Renal cortical epithelial cell (primary cell): ENCODE measurements at places on chromosomes 1 and 21. TPM values are rescaled to one million over a fixed set of nuclear protein-coding genes. Genes with fewer than 3 reads are reported as not detected.

GRCh38 chr1:230392536-230392909 is 33.6 kb downstream of the PGBD5 start:
- no peak for DNase-seq

FMO1 gene
- 0.45 and 0.87 TPM in 2 replicates for total RNA-seq

HECTD3 gene
- 23.1 and 53.7 TPM in 2 replicates for total RNA-seq

KMO gene
- total RNA-seq, result 2.8 and 11.3 TPM in 2 replicates

DNA sequence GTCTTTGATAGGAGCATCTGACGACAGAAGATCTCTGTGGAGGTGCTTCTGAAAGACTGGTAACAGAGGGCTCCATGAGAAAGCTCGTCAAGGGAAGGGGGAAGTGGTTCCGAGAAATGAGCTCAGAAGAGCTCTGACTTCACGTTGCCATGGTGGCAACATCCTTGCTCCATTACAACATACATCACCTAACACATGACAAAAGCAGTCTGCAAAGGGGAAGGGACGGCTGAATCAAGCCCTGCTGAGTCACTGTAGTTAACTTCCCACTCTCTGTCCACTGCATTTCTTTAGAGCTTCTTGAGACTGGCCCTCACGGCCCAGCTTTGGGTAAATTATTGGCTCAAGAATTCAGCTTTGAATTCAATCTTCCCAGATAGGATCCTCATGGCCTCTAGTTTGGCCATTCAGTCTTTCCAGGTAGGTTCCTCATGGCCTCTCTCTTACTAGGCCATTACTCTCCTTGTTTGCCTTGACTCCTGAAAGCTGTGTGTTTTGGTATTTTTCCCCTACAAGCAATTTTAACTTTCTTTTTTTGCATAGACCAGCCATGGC is 88.0 kb upstream of the ZNF648 start:
- peak; percentile 95 for DNase-seq

DNA sequence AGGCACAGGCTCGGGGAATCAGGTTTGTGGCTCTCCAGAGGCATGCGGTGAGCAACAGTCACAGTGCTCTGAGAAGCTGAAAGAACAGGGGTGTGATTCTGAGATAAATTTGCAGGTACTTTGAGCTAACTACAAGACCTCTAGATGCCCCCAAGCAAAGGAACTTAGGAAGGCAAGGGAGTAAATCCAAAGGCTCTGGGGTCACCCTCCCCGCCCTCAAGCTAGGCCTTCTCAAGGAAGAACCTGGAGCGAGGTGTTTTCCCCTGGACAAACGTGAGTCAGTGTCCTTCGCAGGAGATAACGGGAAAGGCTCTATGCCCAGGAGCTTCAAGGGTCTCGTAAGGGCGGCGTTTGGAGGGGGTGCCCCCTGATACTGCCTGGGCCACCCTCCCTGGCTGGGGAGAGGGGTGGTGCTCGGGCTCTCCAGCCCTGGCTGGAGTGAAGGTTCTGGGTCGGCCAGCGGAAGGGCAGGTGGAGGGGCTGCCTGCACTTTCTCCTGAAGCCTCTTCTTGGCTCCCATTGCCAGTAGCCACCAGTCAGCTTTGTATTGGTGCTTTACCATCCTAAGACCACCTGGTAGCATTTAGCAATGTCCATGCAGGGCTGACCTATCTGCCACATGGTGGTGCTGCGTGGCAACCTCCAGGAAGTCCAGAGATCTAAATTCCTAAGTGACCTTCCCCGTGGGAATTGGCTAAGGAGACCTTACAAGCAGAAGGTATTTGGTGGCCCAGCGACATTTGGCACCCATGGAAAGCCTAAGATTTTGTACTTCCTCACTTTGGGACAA is 44.0 kb downstream of the GPR161 start:
- DNase-seq, result peak; percentile 60

- peak; percentile 19 for DNase-seq
Measured at GRCh38 chr1:118340928-118341910, 156.2 kb upstream of the SPAG17 start.

KRTAP19-5 gene
- total RNA-seq, result not detected in 2 replicates

GRCh38 chr1:243713470-243714186 is 136.4 kb downstream of the AKT3 start:
- DNase-seq, result no peak

- DNase-seq, result no peak
Measured at GRCh38 chr1:206831650-206832049, 33.8 kb upstream of the IL20 start.

- DNase-seq, result peak; percentile 81
Measured at GRCh38 chr1:160061369-160062229, 8.4 kb downstream of the KCNJ10 start.

DNA sequence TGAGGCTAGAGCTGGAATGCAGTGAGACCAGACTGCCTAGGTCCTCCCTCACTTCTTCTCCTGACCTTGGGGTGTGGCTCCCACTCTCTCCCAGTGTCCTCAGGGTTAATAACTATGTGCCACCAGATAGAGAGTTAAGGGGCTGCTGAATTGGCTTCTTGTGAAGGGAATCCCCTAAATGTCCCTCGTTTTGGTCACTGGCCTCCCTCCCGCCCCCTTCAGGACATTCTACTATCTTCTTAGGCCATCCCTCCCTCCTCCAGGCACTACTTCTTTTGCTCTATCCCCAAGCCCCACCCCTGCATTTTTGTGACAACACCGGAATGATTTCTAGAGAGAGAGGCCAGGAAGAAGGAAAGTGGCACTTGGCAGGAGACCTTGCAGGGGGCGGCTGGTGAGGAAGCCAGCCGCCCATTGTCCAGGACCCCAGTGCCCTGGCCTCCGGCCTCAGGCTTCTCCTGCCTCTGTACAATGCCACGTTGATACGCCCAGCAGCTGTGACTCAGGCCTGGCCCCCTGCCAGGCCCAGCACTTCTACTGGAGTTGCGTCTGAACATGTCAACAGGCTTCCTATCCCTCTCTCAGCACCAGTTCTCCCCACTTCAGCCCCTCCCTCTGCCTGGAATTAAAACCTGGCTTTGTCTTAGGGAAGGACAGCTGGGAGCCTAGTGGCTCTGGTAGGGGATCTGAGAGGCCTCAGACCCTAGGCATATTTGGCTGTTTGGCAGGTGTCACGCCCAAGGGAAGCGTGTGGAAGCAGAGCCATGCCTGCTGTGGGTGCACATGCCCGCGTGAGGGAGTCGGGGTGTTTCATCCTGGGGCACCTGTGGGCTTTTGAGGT is 9.1 kb downstream of the LMNA start:
- peak; percentile 96 for DNase-seq

- DNase-seq, result peak; percentile 19
Measured at GRCh38 chr1:101474039-101474665, 237.3 kb downstream of the S1PR1 start.

SLC2A5 gene
- total RNA-seq, result 1.6 TPM in 1 of 2 replicates, not detected in the other

DNA sequence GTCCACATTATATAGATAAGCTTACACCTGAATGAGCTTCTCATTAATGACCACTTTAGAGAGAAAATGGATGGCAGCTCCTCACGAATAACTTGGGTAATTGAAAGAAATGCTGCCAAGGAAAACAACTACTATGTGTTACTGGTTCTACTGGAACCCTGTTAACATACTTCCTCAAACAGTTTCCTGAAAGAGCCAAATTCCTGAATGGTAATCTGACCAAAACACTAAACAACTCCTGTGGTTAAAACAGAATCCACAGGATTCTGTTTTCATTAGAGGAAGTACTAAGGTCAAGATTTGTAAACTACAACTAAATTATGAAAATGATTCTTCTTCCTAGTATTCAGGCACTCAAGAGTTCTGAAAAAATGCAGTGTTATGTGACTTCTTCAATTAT is 107.2 kb downstream of the DNM3 start:
- peak; percentile 88 for DNase-seq

- DNase-seq, result no peak
Measured at GRCh38 chr1:33562563-33562962, 90.1 kb downstream of the ZSCAN20 start.

DNA sequence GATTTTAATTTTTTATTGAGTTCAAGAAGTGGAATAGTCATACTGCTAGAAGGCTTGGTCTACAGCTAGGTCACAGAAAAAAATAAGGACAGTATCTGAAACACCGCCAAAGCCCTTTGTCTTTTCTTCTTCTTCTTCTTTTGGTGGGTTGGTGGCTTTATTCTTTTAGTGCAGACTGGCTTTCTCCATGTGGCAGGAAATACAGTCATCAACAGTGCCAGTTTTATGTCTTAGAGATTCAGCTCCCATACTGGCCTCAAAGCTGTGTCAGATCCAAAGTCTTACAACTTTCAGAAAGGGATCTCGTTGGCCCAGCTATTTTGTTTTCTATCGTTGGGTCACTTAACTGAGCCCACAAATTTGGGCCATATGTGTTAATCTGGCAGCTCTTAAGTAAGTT is 58.2 kb downstream of the FNBP1L start:
- DNase-seq, result no peak

- DNase-seq, result no peak
Measured at GRCh38 chr1:1540818-1541628, 599 bp upstream of the TMEM240 start.

- no peak for DNase-seq
Measured at GRCh38 chr1:158119976-158120653, 60.6 kb upstream of the CD1D start.

NR5A2 gene
- 0.05 TPM in 1 of 2 replicates, not detected in the other for total RNA-seq

RGS18 gene
- not detected in 2 replicates for total RNA-seq

GRCh38 chr1:30284226-30284625 is 439.2 kb downstream of the MATN1 start:
- no peak for DNase-seq

- no peak for DNase-seq
Measured at GRCh38 chr1:96059736-96060135, 661.8 kb upstream of the PTBP2 start.

TNFRSF9 gene
- total RNA-seq, result 4.1 and 7.8 TPM in 2 replicates

CELA3B gene
- total RNA-seq, result not detected in 2 replicates

DNA sequence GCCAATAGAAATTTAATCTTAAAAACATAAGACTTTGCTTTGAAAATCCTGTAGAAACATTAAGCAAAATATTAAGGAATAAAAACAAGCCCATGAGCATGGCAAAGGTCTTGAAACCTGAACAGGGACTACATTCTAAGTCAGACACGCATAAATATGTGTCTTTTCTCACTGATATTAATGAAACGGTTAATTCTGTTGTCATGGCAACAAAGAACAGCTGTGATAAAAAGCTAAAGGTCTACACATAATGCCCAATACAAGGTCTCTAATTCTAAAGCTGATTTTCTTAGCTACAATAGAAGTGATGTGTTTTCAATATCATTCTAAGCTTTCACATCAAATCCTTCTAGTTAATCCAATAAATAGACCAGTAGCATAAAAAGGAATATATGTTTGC is 331.7 kb downstream of the PTBP2 start:
- no peak for DNase-seq

DNA sequence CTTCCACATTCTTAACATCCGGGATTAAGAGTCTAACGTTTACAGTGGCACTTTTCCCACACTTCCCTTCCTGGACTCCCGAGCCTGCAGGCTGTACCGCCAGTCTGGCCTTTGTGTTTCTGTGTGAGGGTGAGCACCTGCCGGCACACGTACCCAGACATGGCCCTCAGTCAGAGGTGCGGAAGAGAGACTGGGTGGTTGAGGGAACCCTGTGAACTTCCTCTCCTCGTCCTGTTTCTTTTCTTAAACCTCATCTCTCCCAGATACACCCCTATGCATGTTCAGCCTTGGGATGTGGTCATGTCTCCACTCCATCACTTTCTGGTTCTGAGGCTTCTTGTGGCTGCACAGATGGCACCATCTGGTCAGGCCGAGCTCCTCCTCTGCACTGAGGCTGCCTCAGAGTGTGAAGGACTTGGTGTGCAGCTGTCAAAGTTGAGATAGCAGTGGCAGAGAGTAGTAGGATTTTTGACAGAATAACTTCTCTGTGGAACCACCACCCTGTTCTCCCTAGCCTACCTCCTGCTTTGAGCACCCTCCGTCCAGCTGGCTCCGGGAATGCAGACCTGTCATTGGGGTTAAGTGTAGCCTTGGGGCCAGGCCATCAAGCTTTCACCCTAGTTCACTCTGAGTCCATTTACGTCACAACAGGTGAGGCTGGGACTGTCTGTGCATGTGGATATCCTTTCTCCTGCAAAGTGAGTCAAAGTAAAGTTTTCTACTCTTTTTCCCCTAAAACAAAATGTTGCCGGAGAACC is 31.4 kb downstream of the VASH2 start:
- no peak for DNase-seq

GRCh38 chr1:30718636-30719405 is 4.6 kb downstream of the MATN1 start:
- DNase-seq, result peak; percentile 91

DNA sequence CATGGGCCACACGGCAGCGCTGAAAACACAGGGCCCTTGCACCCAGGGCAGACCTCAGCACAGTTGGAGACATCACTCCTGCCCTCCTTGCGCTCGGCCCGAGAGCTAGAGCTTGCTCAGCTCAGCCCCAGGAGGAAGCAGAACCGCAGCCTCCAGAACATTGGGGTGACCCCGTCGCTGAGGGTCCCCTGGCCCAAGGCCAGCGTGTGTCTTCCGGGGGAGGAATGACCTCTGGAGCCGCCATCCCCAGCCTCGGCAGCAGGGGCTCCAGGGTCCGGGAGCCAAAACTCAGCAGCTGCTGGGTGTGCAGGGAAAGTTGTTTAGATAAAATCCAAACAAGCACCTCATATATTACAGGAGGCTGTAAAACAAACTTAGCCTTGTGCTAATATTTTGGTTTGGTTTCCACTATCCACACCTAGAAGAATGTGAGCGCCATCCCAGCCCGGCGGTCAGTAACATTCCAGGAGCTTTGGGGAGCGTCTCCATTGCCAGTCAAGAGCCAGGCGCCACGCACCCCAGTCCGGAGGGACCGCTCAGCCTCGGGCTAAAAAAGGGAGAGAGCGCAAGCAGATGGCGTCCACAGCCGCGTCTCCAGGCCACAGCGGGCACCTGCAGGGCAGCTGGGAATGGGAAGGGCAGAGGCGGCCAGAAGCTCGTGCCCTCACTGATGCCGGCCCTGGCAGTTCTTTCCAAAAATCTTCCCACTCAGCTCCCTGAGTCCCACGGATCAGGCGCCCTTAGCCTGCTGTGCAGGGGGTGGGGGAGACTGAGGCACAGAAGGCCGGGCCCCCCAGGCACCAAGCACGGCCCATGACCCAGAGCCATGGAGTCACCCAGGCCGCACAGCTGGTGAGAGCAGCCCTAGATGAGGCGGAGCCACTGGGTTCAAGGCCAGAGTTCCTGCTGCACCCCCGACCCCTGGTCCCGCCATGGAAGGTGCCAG is 52.0 kb downstream of the SLX9 start:
- DNase-seq, result no peak
